ENCODE measurements at places on chromosomes 5 and 9.

DNA sequence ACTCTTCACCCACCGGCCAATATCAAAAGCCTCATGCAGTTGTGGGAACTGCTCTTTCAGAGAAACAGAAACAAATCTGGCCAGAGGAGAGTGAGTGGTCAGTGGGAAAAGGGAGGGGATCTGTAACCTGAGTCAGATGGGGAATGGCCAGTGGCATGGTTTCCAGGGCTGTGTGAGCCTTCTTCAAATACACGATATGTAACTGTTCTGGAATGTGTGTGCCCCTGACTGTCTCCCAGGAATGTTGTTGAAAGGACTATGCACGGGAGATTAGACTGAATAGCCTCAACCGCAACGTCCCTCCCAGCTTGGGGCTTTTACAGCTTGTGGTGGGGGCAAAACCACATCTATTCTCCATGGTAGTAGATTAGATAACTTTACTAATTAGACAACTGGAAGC, 60.8 kb downstream of the SH3TC2 start:
- DNase-seq = no peak

- no peak for DNase-seq
Measured at GRCh38 chr9:70411930-70412831, 2.3 kb downstream of the KLF9 start.

GRCh38 chr9:88587182-88587581, 52.2 kb downstream of the NXNL2 start:
- no peak for DNase-seq

GRCh38 chr9:36949466-36949865, 84.6 kb downstream of the PAX5 start:
- no peak for DNase-seq

- DNase-seq = no peak
Measured at GRCh38 chr5:103706939-103707682, 144.5 kb upstream of the NUDT12 start.

- no peak for DNase-seq
Measured at GRCh38 chr9:134895097-134895496, 14.5 kb downstream of the FCN2 start.

DNA sequence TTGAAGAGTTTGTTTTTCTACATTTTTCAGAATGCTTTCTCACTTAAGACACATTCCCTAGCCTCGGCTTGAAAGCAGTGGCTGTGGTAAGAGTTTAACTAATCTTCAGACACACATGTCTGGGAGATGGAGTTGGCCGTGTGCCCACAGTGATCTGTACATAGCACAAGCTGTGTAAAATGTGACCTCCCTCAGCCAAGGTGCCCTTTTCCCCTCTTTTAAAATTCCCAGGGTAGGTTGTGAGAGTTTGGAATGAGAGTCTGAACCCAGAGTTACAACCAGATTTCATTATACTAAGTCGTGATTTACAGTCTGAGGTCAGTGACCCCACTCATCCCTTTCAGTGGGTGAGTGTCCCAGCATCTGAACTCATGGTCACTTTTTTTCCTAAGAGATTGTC, 230.4 kb downstream of the DOCK8 start:
- no peak for DNase-seq

DNA sequence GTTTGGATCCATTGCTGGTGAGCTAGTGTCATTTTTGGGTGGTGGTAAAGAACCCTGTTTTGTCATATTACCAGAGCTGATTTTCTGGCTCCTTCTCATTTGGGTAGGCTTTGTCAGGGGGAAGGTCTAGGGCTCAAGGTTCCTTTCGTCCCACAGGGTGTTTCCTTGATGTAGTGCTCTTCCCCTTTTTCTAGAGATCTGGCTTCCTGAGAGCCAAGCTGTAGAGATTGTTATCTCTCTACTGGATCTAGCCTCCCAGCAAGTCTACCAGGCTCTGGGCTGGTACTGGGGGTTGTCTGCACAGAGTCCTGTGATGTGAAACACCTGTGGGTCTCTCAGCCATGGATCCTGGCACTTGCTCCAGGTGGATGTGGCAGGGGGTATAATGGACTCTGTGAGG, 145.9 kb downstream of the HINT1 start:
- DNase-seq = no peak

DNA sequence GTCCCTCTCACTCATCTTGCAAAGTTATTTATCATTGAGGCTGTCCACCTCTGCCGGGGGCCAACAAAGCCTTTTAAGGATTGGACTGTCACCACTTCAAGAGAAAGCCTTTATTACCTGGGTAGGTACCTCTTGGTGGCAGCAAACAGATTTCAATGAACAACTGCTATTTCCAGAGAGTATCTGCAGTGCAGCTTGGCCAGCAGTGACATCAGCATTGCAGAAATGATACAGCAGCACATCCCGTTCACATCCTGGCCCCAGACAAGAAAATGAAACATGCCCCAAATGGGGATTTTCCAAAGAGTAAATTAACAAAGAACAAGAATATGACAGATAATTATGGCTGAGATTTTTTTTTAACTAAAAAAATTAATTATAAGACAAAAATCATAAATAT, 2.3 kb upstream of the SPATA6L start:
- DNase-seq = no peak

DNA sequence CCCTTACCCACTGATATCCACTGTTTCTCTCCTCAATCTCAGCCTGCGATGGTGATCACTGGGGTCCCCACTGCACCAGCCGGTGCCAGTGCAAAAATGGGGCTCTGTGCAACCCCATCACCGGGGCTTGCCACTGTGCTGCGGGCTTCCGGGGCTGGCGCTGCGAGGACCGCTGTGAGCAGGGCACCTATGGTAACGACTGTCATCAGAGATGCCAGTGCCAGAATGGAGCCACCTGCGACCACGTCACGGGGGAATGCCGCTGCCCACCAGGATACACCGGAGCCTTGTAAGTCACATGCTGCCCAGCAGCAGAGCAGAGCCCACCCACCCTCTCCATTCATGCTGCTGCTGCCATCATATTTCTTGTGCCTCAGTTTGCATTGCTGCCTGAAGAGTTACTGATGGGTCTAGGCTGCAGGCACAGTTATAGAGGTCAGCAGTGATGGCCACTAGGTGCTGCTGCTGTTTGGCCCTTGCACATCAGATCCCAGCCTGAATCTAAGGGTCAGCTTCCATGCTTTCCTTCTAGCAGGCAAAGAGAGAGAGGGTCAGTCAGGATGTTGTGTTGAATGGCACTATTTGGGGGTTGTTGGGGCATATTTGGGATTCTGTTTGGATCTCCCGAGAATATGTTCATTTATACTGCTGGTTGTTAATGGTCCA, 106.0 kb downstream of the MEGF10 start:
- no peak for DNase-seq
